ENCODE measurements at places on chromosomes 2 and 18.

DNA sequence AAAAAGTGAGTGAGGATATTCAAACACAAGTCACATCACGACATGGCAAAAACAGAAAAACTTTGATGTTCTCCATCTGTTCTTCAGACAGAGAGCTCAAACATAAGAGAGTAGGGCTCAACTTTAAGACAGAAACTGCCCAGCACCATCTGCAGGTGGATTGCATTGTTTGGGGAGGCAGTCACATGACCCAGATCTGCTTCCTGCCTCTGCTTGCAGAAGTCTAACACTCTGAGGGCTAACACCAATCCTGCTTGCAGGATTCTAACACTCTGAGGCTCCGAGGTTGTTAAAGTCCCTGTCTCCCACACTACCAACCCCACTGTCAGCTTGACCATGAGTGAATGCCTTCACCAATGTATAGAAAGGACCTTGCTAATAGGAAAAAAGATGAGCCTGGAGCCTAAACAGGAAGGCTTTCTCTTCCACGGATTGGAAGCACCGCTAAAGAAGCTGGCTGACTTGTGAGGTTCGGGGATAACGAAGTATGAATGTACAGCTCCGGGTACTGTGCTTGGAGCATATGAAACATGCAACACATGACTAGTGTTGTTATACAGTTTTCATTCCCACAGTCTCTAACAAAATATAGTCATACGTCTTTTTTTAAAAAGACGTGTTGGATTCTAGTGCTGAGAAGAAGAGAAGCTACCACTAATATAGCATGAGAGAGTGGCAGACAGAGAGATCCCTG lies 176.6 kb upstream of the CREB1 start:
- DNase-seq: peak; percentile 62

DNA sequence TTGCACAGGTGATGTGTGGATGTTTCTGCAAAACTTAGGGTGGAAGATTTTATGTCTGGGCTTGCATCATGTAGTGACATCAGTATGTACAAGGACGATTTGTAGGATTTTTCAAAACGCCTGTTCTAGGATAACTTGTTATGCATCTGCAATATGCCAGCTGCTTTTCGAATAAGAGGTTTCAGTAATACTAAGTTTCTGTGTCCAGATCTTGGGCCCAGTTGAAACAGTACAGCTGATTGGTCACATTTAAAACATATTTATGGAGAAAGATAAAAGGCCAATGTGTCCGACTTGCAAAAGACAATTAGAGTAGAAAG lies 1.2 kb downstream of the PTPN4 start:
- DNase-seq: peak; percentile 37

- no peak for DNase-seq
Observed at GRCh38 chr2:106563195-106563594, 76.0 kb downstream of the CD8B2 start.

DNA sequence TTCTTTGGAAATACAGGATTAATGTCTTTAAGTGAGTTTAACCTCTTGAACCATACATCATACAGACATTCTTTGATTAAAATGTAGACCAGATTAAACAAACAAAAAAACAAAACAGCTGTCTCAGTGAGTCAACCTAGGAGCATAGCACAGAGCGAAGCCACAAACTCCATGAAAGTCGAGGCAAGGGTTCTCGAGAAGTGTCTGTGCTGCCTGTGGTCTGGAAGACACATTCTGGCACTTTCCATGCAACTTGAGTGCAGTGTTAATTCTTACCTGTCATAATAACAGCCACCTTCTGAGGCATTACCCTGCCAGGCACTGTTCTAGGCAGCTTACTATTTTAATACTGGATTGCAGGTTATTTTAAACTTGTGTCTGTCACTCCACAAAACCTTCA lies 435.5 kb upstream of the MMADHC start:
- peak; percentile 39 for DNase-seq

DNA sequence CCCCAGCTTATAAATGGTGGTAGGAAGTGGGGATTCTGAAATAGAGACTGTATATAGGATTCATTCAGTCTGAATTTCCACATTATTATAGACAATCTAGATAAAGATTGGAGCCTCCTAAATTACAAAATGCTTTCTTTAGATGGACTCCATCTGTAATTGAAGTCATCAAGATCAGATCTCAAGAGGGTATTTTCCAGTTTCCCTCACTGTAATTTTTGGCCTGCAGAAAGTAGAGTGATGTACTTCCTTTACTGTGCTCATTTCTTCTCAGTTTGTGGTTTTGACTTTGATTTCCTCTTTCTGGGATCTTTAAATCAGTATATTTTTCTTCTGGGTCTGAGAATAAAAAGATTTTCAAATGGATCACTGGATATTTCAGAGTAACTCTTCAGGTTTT lies 7.2 kb downstream of the BABAM2 start:
- peak; percentile 59 for DNase-seq

DNA sequence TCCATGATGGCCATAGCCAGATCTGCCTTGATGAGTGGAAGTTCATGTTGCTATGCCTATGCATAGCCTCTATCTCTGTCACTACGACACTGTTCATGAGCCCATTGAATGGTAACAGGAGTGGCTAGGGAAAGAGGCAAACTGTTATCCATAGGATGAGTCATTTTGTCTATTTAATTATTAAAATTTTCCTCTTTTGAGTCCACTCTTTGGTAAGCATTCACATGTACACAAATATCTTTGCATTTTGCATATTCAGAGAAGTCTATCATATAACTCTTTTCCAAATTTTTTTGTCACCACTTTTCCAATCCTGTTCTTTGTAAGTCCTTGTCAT lies 364.4 kb downstream of the KCNJ3 start:
- DNase-seq: no peak

GRCh38 chr2:28334527-28334894 lies 58.1 kb upstream of the FOSL2 start:
- no peak for DNase-seq

- DNase-seq: no peak
Observed at GRCh38 chr18:55501579-55501978, 86.4 kb downstream of the TCF4 start.

- no peak for DNase-seq
Observed at GRCh38 chr2:30628341-30628740, 178.9 kb downstream of the CAPN13 start.

DNA sequence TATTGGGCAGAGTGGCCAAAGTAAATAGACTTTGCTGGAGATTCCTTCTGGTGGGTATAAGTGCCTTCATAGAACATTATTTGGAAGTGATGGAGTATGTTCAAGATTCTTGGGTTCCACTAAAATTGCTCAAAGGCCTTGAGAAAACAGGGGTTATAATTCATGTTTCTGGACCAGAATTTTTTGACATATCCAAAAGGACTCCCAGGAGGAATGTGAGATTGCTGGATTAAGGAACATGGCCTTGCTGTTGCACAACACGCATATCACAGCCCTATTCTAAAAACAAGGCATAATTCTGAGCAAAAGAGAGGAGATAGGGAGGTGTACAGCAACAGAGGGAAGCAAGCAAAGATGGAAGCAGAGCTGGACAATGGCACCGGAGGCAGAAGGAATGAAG lies 111.7 kb upstream of the TNP1 start:
- DNase-seq: no peak

GRCh38 chr2:161576421-161576820 lies 47.8 kb upstream of the SLC4A10 start:
- DNase-seq: no peak

GRCh38 chr2:199465988-199466691 lies 8.4 kb upstream of the SATB2 start:
- DNase-seq: peak; percentile 7

DNA sequence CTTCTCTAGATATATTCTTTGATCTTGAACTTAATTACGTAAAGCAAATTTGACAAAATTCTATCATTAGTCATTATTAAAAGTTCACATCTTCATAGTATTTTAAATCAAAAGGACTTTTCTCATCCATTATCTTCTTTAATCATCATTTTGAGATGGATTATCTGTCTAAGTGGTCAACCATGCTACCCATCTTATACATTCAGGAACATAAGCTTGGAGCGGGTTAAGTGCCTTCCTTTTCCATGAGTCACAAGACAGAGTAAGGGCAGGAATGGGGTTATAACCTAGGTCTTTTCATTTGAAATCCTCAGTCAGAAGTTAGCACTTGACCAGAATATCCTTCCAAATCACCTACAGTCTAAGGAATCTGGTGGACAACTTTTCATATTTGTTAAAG lies 297.1 kb downstream of the TCF4 start:
- DNase-seq: no peak

DNA sequence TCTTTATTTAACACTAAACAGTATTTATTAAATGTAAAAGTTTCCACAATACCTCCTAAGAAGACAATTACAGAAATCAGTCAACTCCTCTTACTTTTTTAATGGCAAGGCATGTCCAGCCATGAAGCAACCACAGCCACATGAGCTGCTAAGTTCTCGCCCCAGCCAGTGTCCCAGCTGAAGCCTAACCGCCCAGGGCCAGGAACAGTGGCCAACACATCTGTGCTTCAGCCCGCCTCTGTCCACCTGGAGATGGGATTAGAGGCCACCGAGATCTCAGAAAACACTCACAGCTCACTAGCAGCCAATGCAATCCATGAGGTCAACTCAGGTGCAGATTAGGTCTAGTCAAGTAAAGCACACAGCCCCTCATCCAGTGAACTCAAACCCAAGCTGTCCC lies 40.2 kb downstream of the PID1 start:
- no peak for DNase-seq

DNA sequence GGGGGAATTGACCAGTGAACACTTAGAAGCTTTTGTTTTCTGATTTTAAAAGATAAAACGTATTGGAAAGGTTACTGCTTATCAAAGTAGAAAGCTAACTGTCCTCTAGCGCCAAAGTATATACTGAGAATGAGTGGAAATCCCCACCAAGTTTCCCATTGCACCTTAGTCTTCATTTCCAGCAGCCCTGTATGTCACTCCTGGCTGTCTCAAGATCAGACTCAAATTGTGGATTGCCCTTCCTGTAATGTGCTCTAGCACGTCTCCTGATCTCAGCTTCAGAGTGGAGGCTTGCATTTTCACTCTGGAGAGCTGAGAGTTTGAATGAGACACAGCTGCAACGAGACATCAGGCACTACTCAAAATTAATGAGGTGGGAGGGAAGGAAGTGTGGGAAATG lies 26.6 kb downstream of the MFF start:
- no peak for DNase-seq

- DNase-seq: no peak
Observed at GRCh38 chr2:227161947-227162346, 2.1 kb downstream of the COL4A4 start.

DNA sequence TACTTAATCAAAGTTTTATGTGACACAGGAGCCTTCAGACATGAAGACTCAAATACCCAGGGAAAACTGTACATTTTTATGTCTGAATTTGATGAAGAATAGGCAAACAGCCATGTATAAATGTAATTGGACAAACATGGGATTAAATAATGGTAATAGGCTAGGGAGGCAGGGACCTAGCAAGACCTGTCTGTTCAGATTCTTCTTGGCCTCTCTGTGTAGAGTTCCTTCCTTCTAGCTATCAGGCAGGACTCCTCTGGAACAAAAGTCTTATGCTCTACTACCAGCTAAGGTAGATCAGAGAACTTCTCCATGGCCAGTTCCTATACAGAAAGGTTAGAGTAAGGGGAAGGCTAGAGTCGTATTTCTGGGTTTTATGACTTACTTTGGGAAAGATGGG lies 9.5 kb upstream of the PARD3B start:
- DNase-seq: no peak

DNA sequence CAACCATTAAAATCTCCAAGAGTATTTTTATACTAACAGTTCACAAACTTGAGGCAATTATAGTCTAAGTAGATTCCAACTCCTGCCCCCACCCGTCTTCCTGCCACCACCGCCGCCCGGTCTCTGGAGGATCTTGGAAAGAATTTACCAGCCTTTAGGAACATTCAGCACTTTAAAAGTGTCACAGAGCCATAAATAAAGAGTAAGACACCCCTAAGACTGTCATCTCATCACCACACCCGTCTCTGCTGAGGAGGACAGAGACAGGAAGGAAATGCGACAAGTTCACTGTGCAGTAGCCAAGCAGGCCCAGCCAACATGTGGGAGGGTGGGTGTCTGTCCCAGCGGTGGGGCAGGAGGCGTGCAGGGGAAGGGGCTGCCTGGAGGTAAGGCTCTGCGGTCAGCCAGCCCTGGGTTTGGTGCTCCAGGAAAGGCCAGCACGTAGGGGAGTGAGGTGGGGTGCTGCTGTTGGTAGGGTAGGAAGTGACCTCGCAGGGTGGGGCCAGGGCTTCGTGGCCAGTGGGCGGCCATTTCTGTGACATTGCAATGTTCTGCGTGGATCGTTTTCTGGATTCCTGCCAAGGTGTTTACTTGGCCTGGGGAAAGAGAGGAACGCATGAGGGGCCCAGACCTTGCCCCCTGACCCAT lies 111.6 kb downstream of the FAM210A start:
- DNase-seq: peak; percentile 74

DNA sequence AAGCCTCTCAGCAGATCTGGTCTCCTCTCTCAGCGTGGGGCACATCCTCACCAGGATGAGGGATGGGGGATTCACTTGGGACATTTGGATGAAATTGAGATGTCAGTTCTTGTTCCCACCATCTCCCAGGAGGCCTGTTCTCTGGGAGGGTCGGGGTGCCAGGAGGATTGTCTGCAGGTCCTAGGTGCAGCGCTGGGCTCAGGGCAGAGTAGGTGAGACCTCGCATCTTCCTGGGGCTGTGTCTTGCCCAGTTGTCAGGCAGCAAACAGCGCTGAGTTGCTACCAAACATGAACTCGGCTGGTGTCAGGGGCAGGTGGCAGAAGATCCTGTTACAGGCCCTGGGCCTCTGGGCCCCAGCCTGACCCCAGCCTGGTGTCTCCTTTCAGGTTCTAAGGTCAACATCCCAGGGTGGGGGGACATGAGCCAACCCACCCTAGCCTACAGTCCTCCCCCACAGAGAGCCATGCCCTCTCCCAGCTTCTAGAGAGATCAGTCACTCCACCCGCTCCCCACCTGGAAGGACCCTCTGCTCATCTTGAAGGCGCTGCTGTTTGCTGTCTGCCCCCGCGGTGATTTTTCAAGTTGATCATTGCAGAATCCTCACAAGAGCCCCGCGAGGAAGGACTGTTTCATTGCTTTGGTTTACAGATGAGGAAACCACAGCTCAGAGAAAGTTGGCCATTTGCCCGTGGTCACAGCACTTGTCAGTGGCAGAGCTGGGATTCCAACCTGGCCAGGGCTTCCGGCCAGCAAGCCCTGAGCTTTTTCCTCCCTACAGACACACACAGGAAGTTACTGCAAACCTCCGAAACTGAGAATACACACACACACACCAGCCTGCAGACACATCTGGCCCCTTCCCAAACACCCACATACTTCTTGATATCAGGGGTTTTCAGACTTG lies 83.9 kb downstream of the STPG4 start:
- DNase-seq: peak; percentile 95

GRCh38 chr2:108858894-108859293 lies 72.3 kb downstream of the CCDC138 start:
- no peak for DNase-seq

GRCh38 chr18:24677011-24677410 lies 216.6 kb downstream of the HRH4 start:
- DNase-seq: no peak

GRCh38 chr2:120736202-120736623 lies 545 bp downstream of the GLI2 start:
- no peak for DNase-seq

DNA sequence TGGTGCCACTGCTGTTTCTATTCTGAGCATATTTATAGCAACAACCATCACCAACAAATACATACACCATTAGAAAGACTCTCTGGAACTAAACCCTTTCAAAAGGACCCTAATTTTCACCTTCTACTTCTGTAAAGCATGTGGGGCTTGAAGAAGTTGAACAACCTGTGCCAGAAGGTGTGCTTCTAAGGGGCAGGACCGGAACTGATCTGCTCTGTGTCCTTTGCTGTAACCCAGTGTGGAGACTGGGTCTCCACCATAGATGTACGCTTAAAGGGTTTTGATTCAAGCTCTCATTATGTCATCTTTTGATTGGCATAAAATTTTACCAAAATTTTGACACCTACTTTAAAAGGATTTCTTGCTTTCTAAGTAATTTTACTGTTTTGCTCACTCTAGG lies 40.3 kb downstream of the WDR43 start:
- no peak for DNase-seq

Data from common myeloid progenitor, CD34-positive (primary cell).